ENCODE measurements at places on chromosomes 2 and 18.

DNA sequence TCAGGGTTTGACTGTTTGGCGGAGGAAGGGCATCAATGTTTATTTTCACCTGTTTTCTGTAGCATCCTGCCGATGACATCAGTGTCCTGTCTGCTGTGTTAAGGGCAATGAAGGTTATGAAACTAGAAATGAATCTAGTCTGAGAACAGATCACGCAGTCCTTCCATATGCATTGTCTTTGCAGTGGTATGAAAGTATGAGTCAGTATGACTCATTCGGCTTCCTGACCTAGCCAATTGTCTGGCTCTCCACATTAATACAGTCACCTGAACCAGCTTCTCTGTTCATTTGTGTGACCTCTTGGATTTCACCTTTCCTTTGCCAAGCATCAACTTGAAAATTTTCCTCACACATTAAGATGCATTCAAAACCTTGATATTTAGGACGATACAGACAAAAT, 353.8 kb downstream of the RND3 start:
- DNase-seq: no peak

- DNase-seq: no peak
These were observed 112.7 kb upstream of the DLX2 start for GRCh38 chr2:172215172-172215935.

DNA sequence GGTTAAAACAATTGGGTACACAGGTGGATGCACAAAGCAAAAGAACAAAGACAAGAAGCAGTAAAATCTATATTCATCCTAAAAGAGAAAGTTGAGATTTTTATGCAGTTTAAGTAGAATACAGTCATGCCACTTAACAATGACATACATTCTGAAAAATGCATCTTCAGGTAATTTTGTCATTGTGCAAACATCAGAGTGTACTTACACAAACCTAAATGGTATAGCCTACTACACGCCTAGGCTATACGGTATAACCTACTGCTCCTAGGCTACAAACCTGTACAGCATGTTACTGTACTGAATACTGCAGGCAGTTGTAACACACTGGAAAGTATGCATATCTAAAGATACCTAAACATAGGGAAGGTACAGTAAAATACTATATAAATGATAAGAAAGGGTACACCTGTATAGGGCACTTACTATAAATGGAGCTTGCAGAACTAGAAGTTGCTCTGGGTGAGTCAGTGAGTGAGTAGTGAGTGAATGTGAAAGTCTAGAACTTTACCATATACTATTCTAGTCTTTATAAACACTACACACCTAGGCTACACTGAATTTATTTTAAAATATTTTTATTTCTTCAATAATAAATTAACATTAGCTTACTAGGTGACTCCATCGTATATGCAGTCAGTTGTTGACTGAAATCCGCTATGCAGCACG, 132.9 kb downstream of the BARD1 start:
- no peak for DNase-seq

GRCh38 chr2:104164721-104165252, 689.1 kb upstream of the POU3F3 start:
- DNase-seq: no peak

DNA sequence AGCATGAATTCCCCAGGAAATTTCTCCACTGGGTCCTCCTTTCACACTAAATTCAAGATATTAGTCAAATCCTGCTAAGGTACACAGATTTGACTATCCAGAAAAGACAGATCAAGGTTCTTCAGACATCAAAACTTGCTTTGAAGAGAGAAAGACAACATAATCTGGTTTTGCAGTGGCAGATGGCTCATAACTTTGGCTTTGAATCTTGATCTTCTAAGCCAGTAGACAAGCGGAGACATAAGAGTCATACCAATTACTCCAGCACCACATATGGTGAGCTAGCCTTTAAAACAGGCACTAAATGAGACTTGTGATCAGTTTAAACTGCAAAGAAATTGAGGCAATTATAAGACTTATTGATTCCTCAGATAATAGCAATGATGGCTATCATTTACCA, 29.3 kb downstream of the PDE11A start:
- no peak for DNase-seq

DNA sequence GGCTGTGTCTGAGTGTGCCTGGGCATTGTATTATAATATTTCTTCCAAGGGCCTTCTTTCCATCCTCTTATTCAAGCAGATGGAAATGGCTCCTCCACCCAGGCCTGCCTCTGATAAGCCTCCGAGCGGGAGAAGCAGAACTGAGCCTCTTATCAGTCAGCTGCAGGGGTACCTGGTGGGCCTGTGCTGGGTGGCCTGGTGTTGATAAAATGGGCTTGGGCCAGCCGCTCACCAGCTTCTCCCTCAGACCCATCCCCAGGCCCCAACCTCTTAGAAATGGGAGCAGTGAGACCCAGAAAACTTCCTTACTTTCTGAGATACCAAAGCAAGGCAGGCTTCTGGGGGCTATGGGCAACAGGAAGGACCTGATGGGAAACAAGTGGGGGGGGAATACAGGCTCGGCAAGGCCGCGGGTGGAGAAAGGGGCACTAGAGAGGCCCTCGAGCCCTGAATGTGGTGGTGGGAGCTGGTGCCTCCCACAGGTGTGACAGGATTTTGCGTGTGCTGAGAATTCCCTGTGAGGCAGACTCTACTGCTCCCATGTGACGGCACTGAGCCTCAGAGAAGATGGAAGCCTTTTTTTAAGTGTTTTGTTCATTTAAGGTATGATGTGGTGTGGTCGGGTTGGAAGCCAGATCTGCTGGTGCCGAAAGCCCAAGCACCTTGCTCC, 18.3 kb downstream of the GYPC start:
- DNase-seq: no peak

DNA sequence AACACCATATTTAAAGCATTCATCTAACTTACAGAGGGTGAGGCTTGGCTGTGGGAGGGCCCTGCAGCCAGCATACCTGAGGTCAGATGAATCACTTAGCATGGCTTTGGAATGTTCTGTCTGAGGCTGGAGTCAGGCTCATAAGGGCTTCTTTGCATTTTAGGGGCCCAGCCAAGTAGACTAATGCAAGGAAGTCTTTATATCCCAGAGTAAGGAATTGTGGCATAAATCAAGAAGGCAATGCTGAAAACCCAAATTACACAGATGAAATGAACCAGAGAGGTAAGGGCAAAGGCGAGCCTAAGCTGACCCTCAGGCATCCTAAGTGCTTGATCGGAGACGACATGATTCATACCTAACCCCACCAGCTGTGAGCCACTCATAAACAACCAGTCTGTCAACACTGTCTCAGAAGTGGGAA, 383.6 kb downstream of the DCC start:
- no peak for DNase-seq

DNA sequence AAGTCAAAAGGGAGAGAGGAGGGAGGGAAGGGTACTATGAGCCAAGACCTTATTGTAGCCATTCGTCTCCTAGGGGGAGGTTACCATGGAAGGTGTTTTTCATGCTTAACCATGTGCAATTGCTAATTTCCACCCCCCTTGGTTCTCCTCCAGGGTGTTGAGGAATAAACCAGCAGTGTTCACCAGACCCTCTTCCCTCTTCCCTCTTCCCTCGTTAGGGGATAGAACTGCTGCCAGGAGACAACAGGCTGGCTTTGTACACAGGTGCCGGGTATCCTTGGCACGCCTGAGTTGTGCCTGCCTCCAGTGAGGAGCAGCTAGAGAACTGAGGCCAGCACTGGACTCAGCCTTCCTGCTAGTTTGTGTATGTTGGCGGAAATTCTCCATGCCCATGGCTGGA, 41.1 kb upstream of the ARL5A start:
- DNase-seq: no peak

- peak; percentile 69 for DNase-seq
These were observed 2.6 kb upstream of the GPR35 start for GRCh38 chr2:240622531-240623235.

- no peak for DNase-seq
These were observed 222.7 kb upstream of the EPAS1 start for GRCh38 chr2:46074501-46074900.

Data from lung (tissue), 17 donors.